Left lobe of liver (tissue), 2 donors: ENCODE measurements at places on chromosomes 13 and 19. TPM values are rescaled to one million over a fixed set of nuclear protein-coding genes. Genes with fewer than 3 reads are reported as not detected.

DNA sequence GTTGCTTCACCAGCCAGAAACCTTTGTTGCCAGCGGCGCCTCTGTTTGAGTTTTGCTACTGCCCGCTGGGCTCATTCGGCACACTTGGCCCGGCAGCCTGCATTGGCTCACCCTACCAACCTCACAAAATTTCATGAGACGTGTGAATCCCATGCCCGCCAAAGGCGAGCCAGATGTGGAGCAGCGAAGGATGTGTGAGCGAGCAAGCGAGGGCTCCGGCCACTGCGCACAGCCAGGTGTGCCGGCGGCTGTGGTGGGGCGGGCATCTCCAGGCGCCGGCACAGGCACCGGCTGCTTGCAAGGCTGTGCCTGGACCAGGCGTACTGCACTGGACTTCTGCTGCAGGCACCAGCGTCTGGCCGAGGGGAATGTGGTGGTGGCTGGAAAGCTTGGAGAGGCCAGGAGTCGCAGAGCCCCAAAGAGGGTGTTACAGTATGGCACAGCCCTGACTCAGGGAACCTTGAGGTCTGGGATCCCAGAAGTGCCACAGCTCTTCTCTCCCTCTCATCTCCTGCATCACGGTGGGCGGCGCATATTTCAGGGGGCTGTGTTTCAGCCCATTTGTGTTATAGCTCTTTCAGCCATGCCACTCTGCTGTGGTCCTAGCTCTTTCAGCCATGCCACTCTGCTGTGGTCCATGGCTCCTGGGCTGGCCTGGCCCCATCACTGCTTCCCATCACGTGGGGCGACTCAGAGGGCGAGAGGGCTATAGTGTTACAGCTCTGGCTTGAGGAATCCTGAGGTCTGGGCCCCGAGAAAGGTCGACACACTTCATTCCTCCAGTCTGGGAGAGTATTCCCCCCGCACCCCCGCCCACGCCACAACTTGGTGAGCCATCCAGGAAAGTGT is 592.0 kb upstream of the SLITRK5 start:
- no peak for DNase-seq

ATP7B gene
- 32.2 TPM for total RNA-seq

INAFM1 gene
- total RNA-seq, result 5.6 TPM

GRCh38 chr13:29081036-29081435 is 260.9 kb downstream of the MTUS2 start:
- DNase-seq, result no peak

DNA sequence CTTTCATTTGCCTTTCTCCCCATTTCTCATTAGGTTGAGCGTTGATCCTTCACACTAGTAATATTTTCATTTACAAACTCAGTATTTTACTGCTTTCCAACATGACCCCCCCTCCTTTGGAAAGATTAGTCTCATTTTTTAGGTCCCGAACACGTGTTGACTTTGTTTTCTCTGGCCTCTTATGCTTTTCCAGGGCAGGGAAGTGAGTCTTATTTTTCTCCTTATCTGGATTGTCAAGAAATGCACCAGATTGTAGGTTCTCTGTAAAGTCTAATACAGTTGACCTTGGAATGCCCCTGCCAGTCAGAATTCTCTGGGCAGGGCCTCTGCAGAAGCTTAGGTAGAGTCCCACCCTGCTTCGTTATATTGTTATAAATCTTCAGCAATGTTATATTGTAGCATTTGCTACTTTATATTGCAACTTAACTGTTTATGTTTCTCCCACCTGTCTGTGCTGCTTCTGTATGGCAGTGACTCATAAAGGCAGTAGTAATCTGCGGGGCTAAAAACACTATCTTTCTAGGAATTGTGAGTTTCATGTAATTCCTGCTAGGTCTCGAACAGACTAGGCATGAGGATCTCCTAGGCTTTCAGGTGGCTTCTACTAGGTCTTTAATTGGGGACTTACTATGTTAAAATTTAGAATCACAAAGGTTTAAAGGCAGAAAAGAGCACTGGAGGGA is 2.0 kb downstream of the TDRD3 start:
- DNase-seq, result no peak

DNA sequence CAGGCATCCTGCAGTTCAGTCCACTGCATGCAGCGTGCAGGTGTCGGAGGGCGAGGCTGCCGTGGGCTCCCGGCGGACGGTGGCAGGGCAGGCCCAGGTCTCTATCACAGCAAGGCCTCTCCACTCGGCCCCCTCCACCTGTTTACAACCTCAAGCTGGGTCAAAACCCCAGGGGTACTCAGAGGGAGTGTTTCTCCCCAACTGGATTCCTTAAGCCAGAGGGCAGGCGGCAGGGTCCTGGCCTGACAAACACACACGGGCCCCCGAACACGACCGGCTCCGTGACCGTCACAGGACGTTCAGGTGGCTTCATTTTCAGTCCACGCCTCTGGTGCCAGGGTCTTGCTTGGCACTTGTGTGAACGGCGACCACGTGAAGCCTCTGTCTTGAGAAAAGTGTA is 23.5 kb downstream of the RASA3 start:
- no peak for DNase-seq

NCCRP1 gene
- total RNA-seq, result 0.08 TPM

DNA sequence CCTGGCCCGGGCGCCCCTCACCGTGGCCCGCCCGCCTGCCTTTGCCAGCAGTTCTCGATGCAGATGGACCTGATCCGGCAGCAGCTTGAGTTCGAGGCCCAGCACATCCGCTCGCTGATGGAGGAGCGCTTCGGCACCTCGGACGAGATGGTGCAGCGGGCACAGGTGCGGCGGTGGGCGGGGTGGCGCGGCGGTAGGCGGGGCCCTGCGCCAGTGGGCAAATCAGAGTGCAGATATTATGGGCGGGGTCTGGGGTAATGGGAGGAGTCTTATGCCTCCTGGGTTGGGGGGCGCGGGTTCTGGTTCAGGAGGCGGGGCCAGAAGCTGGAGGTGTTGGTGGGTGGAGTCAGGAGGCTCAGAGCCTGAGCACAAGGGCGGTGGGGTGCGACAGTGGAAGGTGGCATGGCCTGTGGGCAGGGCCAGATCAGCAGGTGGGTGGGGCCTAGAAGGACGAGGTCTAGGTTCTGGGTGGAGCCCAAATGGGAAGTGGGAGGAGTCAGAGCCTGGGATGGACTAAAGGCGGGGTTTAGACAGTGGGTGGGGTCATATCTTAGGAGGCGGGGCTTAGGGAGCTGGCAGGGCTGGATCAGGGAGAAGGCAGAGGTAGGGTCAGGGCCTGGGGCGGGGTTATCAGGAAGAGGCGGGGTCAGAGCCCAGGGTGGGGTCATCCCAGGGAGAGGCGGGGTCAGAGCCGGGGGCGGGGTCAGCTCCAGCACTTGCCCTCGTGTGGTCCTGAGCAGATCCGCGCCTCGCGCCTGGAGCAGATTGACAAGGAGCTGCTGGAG is 5.6 kb downstream of the APC2 start:
- DNase-seq, result no peak

DNA sequence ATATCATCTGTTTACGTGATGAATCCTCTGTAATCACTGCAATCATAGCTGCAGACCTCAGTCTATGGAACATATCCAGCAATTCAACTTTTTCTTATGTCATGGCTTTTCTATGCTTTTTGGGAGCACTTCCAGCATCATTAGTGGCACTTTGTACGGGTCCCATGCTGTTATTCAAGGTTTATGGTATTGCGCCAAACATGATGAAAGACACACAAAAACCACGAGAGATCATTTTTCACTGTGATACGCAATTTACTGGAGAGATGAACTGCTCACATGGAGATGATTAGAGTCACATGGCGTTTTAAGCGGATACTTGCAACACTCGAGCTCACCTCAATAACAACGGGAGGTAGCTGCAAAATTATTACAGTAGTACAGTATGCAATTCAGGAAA is 2101.7 kb upstream of the PCDH20 start:
- DNase-seq, result no peak

PSG7 gene
- total RNA-seq, result not detected

DNA sequence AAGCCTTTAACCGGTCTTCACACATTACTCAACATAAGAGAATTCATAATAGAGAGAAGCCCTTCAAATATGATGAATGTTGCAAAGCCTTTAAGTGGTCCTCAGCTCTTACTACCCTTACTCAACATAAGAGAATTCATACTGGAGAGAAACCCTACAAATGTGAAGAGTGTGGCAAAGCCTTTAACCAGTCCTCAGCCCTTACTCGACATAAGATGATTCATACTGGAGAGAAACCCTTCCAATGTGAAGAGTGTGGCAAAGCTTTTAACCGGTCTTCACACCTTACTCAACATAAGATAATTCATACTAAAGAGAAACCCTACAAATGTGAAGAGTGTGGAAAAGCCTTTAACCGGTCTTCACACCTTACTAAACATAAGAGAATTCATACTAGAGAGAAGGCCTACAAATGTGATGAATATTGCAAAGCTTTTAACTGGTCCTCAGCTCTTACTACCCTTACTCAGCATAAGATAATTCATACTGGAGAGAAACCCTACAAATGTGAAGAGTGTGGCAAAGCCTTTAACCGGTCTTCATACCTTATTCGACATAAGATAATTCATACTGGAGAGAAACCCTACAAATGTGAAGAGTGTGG is 36.4 kb downstream of the ZNF257 start:
- no peak for DNase-seq

THSD8 gene
- total RNA-seq, result 1.5 TPM

GRCh38 chr19:40974633-40975037 is 16.4 kb upstream of the CYP2B6 start:
- DNase-seq, result peak; percentile 79

- peak; percentile 90 for DNase-seq
Measured at GRCh38 chr19:1860042-1860775, 3.2 kb downstream of the KLF16 start.

DNA sequence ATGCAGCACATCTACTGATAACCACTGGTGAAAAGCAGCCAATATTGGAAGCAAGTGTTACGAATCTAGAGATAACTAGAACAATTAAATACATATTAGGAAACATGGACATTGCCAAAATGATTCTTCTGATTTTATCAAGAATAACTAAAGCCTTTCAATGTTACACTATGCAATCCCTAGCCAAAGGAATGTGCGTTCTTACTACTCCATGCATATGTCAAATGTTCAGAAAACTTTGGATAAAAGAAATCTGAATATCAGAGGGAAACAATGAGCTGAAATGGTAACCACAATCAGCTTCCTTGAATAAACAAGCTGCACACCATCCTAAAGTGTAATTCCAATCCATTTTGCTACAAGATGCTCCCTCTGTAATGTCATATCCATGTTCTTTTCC is 951 bp upstream of the POSTN start:
- DNase-seq, result no peak

- no peak for DNase-seq
Measured at GRCh38 chr13:101925731-101926130, 473.3 kb downstream of the ITGBL1 start.

- peak; percentile 78 for DNase-seq
Measured at GRCh38 chr19:18469069-18469846, 31.3 kb upstream of the ISYNA1 start.

GRCh38 chr19:6718741-6719539 is 1.5 kb downstream of the C3 start:
- peak; percentile 96 for DNase-seq

GRCh38 chr19:3159565-3159964 is 19.0 kb upstream of the S1PR4 start:
- DNase-seq, result no peak
